ENCODE measurements at places on chromosomes 16 and 17. TPM values are rescaled to one million over a fixed set of nuclear protein-coding genes. Genes with fewer than 3 reads are reported as not detected.
A peak's percentile ranks its signal among the peaks of the same experiment; 100 is the strongest.

- no peak for DNase-seq
Measured at GRCh38 chr17:35192708-35193107, 1.5 kb downstream of the SLC35G3 start.

- DNase-seq, result peak; percentile 79
Measured at GRCh38 chr16:15857724-15858560, 1.1 kb upstream of the MYH11 start.

- no peak for DNase-seq
Measured at GRCh38 chr17:17659340-17659739, 21.9 kb upstream of the RAI1 start.

DNA sequence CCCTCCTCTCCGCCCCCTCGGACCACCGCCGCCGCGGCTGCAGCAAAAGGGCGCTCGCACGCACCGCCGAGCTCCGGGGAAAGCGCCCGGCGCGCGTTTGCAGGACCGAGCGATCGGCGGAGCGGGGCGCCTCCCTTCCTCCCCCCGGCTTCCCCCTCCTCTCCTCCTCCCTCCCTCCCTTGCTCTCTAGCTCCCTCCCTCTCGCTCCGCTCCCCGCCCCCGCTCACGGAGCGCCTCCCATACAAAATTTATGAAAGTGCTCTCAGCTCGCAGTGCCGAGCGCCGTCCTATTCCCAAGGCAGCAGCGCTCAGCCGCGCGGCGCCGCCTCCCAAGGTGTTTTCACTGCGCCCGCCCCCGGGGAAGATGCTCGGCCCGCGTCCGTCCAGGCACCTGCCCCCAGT is at the start of gene RTN4RL1:
RTN4RL1 (minus strand) TSS at position 115 of the 402 bp plus-strand sequence. CDS start 469 bp downstream, outside the sequence.
- DNase-seq, result peak; percentile 77

- no peak for DNase-seq
Measured at GRCh38 chr16:19583665-19584300, 28.3 kb downstream of the VPS35L start.

GRCh38 chr17:9360677-9361081 is 214.9 kb downstream of the STX8 start:
- DNase-seq, result no peak

- no peak for DNase-seq
Measured at GRCh38 chr16:1800701-1801100, 7.2 kb upstream of the IGFALS start.

DNA sequence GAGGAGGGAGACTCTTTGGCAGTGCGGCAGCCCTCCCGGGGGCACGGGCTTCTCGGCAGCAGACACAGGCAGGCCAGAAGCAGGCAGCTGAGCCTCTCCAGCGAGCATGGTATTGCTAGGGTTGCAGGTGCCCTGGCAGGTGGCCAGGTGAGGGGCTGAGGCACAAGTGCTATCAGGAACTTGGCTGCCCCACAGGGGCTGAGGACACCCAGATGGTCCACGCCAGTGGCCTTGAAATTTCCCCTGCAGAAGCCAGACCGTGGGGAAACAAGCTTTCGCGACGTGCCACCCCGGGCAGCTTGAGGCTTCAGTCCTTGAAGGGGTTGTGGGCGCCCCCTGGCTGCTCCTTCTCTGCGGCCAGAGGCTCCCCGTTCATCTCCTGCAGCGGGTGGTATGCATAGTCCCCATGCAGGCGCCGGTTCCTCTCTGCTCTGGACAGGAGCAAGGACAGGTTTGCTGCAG is 8.5 kb downstream of the NAGPA start:
- peak; percentile 76 for DNase-seq

GRCh38 chr16:57299719-57300386 is 15.4 kb upstream of the PLLP start:
- peak; percentile 95 for DNase-seq

GRCh38 chr17:53470626-53471025 is 352.1 kb upstream of the KIF2B start:
- no peak for DNase-seq

DNA sequence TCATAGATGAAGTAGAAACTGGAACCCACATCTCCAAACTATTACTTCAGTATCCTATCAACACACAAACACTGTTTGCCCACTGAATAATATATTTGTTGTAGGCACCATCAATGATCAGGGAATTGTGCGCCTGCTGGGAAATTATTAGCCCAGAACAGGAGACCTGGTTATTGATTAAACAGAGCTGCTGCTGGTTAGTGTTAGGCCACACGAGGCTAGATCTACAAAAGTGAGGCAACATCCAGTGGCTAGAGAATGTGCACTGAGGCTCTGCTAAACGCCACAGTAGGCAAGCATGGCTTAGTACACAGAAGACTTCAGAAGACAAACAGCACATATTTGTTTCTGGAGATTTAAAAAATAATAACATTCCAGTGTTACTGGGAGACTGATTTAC is 11.0 kb downstream of the ABHD15 start:
- DNase-seq, result no peak

GRCh38 chr16:87458424-87458915 is 34.4 kb downstream of the ZCCHC14 start:
- no peak for DNase-seq

DNA sequence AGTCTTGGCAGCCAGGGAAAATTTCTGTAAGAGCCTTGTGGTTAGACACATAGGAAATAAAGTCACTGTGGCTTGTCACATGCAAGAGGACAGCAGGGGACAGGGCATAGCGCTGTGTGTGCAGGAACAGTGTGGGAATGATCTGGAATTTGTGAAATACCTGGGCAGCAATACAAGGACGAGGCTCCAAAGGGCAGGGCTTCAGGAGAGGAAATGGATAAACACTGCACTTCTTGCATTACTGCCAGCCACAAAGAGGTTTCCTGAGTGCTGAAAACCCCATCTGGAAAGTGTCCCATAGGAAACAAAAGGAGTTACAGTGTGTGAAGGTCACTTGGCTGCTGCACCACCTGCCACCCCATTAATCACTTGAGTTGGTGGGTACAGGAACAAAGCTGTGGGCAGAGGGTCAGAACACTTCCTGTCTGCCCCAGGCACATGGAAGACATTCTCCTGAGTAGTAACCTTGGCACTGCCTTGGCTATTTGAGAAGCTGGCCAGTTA is 12.1 kb upstream of the HP start:
- no peak for DNase-seq

DNA sequence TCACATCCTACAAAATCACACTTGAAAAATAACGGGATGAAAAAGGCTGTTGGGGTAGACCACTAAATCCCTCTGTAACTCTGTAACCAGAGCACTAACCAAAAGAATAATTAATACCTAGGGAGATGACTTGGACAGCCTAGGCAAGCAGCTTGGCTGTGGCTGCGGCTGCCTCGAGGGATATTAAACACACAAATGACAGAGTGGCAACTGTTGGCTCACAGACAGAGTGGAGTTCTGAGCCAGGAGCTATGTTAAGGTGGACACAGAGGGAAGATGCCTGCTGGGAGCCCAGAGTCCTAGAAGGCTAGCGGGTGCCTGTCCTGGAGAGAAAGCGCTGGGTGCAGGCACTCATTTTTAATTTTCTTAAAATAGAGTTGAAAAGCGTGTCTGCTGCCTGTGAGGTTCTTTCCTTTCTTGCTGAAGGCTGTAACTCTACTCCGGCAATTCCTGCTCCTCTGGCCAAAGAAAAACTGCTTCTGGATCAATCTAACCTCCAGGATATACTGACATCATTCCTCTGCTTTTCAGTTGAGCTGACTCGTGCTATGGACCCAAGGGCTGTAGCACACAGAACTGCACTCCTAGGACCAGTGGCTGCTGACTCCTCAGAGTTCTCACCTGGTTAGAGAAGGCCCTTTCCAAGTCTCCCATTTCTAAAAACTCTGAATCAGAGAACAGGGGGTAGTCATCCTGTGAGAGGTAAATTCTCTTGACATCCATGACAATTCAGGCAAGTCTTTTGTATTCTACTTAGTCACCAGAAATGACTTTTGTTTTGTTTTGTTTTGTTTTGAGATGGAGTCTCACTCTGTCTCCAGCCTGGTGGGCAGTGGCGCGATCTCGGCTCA is 147.9 kb downstream of the STX8 start:
- peak; percentile 57 for DNase-seq

GRCh38 chr16:57172721-57173290 is 13.0 kb downstream of the PSME3IP1 start:
- DNase-seq, result no peak

GRCh38 chr17:29140631-29141513 is 39.3 kb downstream of the MYO18A start:
- DNase-seq, result peak; percentile 81

DNA sequence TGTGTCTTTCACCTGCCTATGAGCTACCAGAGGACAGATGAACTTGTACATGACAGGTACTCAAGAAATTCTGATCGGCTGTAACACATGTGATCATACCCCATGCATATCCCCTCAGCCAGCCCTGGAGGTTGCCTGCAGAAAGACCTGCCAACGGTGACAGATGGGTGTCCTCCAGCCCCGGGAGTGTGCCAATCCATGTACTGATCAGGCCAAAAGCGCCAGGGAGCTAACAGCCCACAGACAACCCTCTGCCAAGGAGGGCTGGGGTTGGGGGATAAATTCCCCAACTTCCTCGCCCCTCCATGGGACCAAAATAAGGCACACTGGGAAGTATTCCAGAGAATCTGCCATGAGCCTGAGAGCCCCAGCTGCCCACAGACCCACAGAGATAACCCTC is 189.4 kb downstream of the CCT6B start:
- DNase-seq, result no peak

DNA sequence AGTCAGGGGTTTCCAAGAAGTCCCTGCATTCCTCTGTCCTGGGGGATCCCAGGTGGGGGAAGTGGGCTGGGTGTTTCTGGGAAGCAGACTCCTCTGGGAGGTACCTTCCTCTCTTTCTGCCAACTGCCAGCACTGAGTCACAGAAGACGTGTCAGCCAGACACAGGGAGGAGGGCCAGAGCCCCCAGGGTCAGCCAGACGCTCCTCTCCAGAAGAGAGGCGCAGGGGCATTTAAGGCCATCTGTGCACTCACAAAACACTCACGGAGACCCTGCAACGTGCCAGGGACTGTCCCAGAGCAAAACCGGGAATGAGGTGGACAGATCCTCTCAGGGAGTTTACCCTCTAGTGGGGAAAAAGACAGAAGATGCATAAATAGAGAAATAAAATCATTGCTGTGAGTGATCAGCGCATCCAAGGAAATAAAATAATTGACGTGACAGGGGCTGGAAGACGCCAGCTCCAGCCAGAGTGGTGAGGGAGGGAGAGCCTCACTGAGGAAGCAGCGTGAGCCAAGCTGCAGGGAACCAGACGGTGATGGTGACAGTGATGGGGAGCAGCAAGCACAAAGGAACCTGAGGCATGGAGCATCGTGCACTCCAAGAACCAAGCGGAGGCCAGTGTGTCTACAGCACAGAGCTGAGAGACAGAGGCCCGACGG is 105.4 kb downstream of the ZNF423 start:
- DNase-seq, result no peak

DNA sequence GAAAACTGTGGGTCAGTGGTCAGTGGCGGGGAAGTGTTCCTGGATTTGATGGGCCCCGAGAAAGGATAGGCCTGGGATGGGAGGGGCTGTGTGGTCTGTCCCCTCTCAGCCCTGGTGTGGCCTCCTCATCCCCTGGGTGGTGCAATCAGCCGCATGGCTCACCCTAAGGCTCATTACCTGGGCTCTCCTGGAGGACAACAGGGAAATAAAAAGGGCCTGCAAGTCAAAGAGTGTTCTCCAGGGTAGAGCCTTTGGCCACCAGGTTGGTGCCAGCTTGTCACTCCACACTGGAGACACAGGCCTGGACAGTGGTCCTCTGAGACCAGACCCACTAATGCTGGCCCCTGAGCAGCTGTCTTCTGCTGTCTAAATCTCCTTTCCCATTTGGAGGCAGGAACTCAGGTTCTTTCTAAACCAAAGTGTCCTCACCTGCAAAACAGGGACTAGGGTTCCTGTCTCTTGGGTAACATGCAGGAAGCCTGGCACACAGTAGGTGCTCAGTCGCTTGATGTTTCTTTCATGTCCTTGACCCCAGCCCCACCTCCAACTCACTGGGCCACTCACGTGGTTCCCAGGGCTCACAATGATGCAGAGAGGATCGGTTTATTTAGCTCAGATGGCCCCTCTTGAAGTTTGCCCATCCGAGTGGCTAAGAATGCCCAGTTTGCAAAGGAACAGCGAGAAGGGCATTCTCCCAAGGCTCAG is 2.4 kb downstream of the NDRG4 start:
- DNase-seq, result no peak

DNA sequence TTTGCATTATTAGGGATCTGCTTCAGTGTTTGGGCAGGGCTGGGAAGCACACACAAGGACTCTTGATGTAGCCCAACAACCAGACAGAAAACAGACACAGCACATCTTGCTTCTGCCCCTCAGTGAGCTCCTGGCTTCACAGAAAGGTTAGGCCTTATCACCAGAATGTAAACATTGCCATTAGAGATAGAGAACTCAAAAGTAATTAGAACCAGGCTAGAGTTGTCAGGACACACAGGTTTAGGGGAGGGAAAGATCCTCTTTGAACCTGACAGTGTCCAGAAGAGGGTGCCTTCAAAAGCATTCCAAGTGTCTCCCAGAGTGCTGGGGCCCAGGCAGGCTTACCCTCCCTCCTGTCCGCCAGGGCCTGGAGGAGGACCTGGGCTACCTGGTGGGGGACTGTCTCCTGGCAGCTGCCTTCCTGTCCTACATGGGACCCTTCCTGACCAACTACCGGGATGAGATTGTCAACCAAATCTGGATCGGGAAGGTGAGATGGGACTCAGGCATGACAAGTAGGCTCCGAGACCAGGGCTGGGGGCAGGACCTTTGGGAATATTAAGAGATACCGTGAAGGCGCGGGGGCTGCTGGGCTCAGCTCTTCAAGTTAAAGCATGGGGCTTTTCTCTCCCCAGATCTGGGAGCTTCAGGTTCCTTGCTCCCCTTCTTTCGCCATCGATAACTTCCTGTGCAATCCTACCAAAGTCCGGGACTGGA is 16.9 kb upstream of the KDM6B start:
- no peak for DNase-seq

DNA sequence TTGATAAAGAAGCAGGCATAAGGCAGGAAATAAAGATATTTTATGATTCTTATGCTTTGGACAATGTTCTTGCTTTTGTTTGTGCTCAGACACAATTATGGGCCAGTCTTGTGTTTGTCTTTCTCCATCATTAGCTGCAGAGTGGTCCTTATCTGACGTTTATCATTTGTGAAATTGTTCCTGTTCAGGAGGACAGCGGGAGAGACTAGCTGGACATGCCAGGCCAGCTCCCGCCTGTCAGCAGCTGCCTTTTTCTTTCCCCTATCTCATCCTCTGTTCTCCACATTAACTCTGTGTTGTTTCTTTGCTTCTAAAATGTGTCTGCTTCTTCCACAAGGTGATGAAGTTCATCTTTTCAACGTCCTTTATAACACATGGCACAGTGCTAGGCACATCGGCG is 333.5 kb downstream of the NPIPA8 start:
- no peak for DNase-seq

GRCh38 chr17:50361561-50362480 is 11.2 kb downstream of the MRPL27 start:
- DNase-seq, result no peak

- no peak for DNase-seq
Measured at GRCh38 chr17:9883451-9883850, 21.6 kb downstream of the RCVRN start.

- DNase-seq, result no peak
Measured at GRCh38 chr17:29674281-29674680, 51.6 kb upstream of the CORO6 start.

Gene AURKB
- total RNA-seq, result not detected

Gene DNAI2
- not detected for total RNA-seq

Gene HYDIN
- total RNA-seq, result 2.1 TPM

Gene P2RX1
- total RNA-seq, result 3.8 TPM

Gene KRT24
- not detected for total RNA-seq

Gene SSTR5
- 17.7 TPM for total RNA-seq
